ENCODE measurements at places on chromosomes 13 and 19.
A peak's percentile ranks its signal among the peaks of the same experiment; 100 is the strongest.

DNA sequence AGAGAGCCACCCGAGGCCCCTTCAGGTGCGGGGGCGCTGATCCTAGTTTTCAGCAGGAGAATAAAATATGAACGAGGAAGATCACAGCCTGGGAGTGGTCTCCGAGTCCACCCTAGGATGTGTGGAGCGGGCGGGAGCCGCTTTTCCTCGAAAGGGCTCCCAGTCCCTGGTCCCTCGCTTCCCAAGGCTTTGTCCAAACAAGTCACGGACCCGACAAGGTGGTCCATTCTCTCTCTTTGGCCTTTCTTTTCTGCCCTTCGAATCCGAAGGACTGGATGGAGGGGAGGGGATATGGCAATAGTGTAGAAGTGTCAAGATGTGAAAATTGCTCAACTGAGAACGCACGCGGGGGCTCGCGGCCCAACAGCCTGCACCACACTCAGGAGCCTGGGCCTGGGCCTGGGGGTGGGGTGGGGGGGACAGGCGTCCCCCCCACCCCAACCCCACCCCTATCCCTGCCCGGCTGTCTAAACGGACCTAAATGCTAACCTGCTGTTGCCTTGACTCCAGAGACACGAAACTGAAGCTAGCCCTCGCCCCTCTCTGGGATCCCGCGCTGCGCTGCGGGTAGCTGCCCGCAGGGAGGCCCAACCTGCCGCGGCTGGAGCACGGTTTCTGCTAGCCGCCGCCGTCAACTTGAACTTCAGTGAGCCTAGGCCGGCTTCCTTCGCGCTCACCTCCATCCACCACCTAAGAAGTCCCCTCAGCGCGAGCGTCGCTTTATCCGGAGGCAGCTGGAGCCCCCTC is 7.1 kb downstream of the ZIC2 start:
- peak; percentile 79 for DNase-seq

DNA sequence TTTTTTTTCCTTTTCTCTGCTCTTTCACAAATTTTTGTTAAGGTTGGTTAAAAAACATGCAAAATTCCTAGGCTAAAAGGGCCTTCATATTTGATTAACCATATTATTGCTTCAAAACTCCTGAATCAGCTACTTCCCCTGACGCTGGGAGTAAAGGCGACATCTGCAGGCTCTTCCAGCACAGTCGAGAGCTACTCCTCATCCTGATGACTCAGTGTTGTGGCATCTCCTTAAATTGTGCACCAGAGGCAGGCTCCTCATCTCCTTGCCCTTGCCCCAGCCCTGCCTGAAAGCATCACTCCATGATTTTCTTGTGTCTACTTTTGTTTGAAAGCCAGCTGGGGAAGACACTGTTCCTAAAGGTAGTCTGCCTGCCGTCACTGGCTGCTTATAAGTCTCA is 24.5 kb upstream of the SOX1 start:
- DNase-seq = peak; percentile 15

GRCh38 chr19:24033963-24034342 is 53.0 kb upstream of the ZNF254 start:
- peak; percentile 50 for DNase-seq

GRCh38 chr13:27161980-27162379 is 9.6 kb downstream of the USP12 start:
- DNase-seq = no peak

GRCh38 chr13:91185294-91185863 is 162.1 kb upstream of the MIR17HG start:
- peak; percentile 28 for DNase-seq
